WTC11 (cell line): ENCODE measurements at places on chromosomes 5 and 9. TPM values are rescaled to one million over a fixed set of nuclear protein-coding genes. Genes with fewer than 3 reads are reported as not detected.
A peak's percentile ranks its signal among the peaks of the same experiment; 100 is the strongest.

PPP1R26 gene
- 36.2 to 44.4 TPM (median 37.4 TPM) in 3 replicates for total RNA-seq

DNA sequence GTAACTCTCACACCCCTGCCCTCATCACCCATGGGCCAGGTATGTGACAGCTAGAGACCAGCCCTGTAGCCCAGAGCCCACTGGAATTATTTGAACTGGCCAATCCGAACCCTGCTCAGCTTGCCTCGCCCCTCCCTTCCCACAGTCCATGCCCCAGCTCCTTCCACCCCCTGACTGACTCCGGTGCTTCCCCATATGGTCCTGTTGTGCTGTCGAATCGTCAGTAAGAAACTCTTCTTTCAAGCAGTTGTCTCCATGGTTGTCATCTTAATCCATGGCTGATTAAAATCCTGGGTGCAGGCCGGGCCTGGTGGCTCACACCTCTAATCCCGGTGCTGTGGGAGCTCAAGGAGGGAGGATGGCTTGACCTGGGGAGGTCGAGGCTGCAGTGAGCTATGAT lies 118.5 kb downstream of the COL23A1 start:
- no peak for DNase-seq
- no peak overlapping the region; the same call in 1 of the 2 replicates for H3K27ac ChIP-seq
- no peaks in the 10 kb centered on the region for H3K36me3 ChIP-seq
- no peak overlapping the region for H3K4me3 ChIP-seq

DNA sequence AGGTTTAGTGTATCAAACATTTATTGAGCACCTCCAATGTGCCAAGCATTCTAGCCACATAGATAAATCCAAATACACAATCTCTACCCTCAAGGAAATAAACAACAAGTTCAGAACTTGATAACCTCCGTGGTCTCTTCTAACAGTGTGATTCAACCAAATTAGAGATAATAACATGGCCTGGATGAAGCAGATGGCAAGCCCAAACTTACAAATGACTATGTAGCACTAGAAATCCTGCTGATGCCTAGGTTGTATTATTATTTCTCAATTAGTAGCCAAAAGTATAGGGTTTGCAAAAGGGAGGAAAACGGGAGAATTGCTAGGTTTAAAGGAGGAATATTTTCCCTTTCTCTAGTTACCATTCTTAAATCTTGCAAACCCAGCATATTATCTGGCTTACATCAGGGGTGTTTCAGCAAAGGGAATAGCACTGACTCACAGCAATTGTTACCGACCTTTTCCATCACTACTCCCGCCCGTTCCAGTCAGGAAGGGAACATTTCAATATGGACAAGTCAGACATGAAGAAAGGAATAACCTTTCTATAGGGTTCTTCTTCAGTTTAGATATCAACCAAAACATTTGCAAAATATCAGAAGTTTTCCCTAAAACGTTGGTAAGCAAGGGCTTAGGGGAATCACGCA lies 2.3 kb downstream of the DPYSL3 start:
- peaks cover 6% of the 10 kb centered on the region for H3K36me3 ChIP-seq
- no peak for DNase-seq
- H3K4me3 ChIP-seq = peak overlapping the region; percentile 69
- H3K4me1 ChIP-seq = peaks cover 38% of the 10 kb centered on the region

DNA sequence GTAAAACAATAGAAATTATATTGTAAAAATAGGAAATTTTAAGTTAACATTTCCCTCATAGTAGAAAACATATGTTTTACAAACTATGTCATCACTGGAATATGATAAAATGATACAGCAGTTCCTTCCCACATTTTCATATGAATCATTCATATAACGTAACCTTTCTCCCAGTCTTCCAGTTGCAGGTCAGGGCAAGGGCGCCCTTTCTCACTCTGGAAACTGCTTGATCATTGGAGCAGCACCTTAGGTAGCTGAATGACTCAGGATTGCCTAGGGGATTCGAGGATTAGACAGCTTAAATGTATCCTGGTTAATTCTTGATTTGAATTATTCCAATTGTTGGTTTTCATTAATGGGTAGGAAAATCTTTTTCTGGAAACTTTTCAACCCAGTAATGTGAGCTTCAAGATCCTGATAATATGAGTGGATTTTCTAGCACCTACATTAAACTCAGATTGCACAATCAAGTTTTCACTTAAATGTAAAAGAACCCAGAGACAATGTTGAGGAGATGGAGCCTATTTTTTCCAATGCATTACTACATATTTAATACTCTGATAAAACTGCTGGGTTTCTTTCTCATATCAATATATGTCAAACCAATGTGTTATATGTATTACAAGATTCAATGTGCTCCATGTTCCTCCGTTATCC lies 32.6 kb upstream of the ANXA1 start:
- no peaks in the 10 kb centered on the region for H3K36me3 ChIP-seq
- no peaks in the 10 kb centered on the region for H3K27me3 ChIP-seq
- no peak overlapping the region for H3K27ac ChIP-seq
- no peaks in the 10 kb centered on the region for H3K4me1 ChIP-seq

GRCh38 chr5:137705106-137705505 lies 30.8 kb downstream of the KLHL3 start:
- peaks cover 12% of the 10 kb centered on the region for H3K36me3 ChIP-seq
- H3K4me1 ChIP-seq = no peaks in the 10 kb centered on the region
- DNase-seq = no peak
- H3K27me3 ChIP-seq = no peaks in the 10 kb centered on the region

- H3K27me3 ChIP-seq = no peaks in the 10 kb centered on the region
- DNase-seq = no peak
- H3K36me3 ChIP-seq = peaks cover 21% of the 10 kb centered on the region
- H3K27ac ChIP-seq = no peak overlapping the region
These were observed 46.3 kb downstream of the ACO1 start for GRCh38 chr9:32430720-32431119.

DNA sequence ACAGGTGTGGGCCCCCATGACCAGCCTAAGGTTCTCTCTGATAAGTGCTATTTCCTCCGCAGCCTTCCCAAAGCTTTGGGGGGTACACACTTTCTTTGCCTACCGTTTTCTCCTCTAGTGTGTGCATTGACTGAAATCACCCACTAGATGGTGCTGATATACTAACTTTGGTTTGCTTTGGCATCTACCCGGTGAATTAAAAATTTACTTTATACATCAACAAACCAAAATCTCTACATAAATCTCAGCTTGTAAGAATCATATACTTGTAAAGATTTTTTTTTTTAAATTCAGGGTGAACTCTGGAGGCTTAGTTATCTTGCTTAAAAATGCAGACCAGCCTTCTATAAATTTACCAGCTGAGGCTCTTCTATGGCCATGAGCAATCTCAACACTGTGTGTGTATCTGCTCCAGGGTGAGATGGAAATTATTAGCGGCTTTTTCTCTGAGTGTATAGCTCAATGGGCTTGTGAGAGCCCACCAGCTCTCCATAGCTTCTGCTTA lies 475.7 kb upstream of the TNC start:
- H3K4me3 ChIP-seq = no peak overlapping the region
- peaks cover 8% of the 10 kb centered on the region for H3K27me3 ChIP-seq
- H3K27ac ChIP-seq = no peak overlapping the region
- DNase-seq = no peak
- peaks cover 33% of the 10 kb centered on the region for H3K4me1 ChIP-seq
